ENCODE measurements at places on chromosomes 6 and 20.

- no peak for DNase-seq
Observed at GRCh38 chr6:44649365-44650025, 262.0 kb downstream of the CDC5L start.

DNA sequence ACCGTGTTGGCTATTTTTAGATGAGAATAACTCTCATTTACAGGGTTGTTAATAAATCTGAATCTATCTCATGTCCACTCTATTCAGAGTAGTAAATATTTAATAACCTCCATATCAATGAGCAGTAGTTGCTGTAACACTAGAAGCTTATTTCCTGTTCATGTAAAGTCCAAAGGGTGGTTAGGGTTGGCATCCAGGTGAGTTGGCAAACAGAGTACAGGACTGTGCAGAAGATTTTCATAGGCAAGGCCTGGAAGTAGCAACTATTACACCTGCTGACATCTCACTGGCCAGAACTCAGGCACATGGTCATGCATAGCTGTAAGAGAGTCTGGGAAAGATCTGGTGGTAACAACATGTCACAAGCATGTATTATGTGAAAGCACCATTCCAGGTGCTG, 147.5 kb downstream of the PHF3 start:
- DNase-seq = no peak

- no peak for DNase-seq
Observed at GRCh38 chr20:50229156-50229607, 38.6 kb downstream of the CEBPB start.

DNA sequence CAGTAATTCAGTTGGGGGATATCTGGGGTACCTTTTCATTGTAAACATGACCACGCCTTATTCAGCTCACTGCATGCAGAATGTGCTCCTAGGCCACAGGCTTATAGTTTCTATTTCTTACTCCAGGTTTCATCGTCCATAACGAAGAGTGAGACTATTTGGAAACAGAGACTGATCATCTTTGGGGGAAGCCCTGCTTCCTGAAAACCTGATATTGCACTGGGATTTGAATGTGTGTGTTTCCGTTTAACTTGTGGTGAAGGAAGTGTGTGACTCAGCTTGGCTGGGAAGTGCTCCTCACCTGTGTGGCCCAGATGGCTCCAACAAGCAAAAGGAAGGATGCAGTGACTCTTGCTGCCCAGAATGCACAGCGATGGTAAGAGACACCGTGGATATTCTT, 19.6 kb upstream of the LTV1 start:
- DNase-seq = no peak

- DNase-seq = no peak
Observed at GRCh38 chr6:39530201-39530759, 194.9 kb downstream of the KIF6 start.

GRCh38 chr6:149132336-149132735, 185.2 kb upstream of the TAB2 start:
- DNase-seq = no peak

- no peak for DNase-seq
Observed at GRCh38 chr6:118813775-118814174, 80.2 kb upstream of the ASF1A start.

- no peak for DNase-seq
Observed at GRCh38 chr6:14079971-14080370, 37.6 kb upstream of the CD83 start.

GRCh38 chr20:38128691-38129090, 36.4 kb downstream of the TGM2 start:
- DNase-seq = no peak

Data from stimulated activated CD8-positive, alpha-beta memory T cell treated with anti-CD3 and anti-CD28 coated beads, Interleukin-7, amount 100 ng/mL, for 48 hours (primary cell).